AML-193 (cell line): ENCODE measurements at places on chromosomes 11 and 22.

- DNase-seq, result no peak
These were observed 130.6 kb downstream of the SPATA19 start for GRCh38 chr11:133714471-133715375.

DNA sequence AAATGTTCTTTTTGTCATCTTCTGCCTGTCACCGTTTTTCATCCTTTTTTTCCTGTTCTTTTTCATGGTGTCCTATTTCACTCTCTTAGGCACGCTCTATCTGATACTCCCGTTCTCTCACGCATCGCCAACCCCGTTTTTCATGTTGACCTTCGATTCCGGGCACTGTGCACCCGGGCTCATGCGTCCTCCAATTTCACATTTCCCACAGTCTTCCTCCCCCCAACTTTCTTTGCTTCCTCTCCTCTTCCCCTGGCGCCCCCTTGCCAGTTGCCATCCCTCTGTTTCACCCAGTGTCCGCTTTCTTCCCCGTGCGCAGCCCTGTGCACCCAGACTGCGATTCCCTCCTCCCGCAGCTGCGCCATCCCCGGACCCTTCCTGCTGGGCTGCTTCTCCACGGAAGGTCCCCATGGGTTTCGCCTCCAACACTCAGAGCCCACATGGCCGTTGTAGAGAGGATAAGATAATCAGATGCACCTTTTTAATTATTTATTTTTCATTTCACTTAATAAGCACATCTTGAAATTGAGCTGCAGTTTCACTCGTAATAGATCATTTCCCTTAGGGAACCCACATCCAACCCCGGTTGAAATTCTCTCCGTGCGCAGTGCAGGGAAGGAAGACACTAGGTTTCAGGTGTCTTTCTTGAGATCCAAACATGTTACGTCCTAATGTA lies 791.1 kb downstream of the NTM start:
- DNase-seq, result no peak

GRCh38 chr11:132576706-132577105 lies 955.6 kb downstream of the OPCML start:
- DNase-seq, result no peak

DNA sequence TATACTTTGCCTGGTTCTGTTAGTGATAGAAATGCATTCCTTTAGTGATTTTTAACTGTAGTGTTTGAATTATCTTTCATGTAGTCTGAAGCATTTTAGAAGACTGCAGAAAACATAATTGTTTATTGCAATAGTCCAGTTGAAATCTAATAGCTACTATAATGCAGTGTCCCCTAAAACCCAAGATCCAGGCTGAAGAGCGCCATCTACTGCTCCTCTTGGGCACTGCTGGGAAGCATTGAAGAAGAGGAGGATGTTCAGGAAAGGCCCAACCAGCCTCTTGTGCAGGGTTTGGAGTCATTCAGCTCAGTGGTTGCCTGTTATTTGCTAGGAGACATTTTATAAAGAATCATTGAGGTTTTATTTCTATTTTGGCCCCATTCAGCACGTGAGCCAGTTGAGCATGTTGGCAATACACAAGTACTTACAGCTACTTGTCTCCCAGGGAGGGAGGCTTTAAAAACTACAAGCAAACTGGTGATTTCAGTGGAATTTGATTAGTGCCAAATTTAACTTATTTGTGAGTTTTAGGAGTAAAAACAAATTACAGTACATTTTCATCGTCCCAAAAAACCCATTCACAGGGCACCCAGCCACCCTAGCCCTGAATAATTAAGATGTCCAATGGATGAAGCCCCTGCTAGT lies 74.9 kb upstream of the HORMAD2 start:
- peak; percentile 62 for DNase-seq

- no peak for DNase-seq
These were observed 437.3 kb upstream of the CADM1 start for GRCh38 chr11:115941481-115941993.

DNA sequence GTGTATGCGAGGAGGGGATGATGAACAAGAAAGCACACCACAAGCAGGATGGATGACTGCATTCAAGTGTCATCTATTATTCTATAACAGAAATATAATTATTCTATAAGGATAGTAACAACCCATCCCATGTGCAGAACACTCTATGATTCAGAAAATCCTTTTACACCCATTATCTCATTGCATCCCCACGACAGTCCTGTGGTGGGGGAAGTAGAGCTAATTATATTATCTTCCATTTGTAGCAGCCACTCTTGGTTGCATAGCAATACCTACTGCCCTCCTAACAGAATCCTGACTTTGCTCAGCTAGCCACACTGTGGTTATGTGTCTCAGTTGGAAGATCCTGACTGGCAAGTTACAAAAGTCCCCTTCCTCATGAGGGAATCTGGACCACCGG lies 406.5 kb upstream of the NARS2 start:
- no peak for DNase-seq

DNA sequence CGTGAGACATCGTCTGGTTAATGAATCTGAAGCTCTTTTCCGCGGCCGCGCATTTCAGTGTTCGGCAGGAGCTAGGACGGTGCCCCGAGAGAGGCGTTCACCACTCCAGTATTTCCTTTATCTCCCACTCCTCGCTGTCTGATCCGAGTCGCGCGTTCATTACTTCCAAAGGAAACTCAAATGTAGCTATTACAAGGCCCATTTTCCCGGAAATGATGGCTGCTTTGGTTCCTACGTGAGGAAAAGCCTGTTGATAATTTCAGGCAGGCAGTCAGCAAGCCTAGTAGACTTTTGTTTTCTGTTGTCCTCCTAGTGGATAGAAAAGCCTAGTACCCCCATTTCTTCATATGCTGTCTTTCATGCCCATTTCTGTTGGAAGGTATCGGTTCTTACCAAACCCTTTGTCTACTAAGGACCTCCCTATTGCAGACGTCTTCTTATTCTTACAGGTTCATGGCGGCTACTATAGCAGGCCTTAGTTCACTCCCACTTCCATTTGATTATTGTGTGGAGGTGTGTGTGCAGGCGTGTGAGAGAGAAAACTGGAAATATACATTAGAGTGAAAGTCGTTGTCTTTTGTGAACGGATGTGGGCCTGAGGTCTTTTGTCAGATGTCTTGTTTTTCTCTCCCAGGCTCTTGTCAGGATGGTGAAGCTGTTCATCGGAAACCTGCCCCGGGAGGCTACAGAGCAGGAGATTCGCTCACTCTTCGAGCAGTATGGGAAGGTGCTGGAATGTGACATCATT lies 737 bp downstream of the RBM4 start:
- no peak for DNase-seq

DNA sequence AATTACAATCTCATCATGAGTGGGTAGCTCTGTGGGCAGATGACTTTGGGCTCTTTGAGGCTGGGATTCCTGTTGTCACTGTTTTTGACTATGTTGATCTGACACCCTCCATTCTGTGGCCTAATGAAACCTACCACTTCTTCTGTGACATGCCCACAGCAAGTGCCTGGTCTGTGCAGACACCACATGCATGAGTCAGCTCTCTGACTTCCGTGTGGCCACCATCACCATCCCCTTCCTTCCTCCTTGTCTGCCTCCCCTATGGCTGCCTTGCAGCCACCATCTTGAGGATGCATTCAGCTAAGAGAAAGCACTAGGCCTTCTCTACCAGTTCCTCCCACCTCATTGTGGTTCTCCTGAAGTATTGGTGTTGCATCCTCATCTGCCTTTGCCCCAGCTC lies 15.3 kb upstream of the OR10V1 start:
- DNase-seq, result peak; percentile 26

DNA sequence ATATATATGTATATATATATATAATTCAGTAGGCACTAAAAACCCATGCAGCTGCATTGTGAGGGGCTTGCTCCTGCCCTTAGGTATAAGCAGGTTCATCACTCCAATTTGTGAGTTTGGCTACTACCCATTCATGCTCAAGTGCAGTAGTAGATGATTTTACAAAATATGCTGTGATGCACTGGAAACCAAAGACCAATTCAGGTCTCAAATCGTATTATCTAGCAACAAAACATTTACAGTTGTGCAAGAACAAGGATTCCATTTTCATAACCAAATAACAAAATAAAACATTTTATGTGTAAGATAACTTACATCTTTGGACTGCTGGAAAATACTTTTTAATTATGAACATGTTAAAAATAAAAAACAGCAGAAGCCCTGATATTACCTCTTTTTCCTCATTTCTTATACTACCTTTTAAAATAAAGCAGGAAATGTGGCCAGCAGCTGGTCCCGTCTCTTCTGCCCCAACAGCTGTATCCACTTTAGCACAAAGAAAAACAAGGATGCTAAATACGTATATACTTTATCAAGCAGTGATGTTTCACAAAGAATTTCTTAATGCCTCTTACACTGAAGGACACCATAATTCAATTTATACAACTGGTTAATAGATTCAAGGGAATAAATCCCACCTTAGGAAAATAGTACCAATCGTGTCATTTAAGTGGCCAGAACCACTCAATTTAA lies 2.8 kb downstream of the CREBZF start:
- no peak for DNase-seq

DNA sequence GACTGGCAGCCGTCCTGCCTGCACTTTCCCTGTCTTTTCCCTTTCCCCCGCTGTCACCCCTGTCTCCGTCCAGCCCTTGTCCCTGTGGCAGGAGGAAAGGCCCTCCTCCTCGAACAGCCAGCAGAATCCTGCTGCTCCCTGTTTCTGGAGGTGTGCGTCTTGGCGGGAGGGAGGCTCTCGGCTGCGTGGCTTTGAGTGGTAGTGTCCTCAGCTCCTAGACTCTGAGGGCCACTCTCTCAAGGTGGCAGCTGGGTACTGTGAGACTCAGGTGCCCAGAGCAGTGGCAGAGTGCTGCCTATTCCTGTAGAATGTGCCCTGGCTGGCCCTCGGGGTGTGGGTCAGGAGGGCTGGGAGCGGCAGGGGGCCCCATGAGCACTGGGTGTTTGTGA lies 9.1 kb upstream of the RANBP1 start:
- no peak for DNase-seq

DNA sequence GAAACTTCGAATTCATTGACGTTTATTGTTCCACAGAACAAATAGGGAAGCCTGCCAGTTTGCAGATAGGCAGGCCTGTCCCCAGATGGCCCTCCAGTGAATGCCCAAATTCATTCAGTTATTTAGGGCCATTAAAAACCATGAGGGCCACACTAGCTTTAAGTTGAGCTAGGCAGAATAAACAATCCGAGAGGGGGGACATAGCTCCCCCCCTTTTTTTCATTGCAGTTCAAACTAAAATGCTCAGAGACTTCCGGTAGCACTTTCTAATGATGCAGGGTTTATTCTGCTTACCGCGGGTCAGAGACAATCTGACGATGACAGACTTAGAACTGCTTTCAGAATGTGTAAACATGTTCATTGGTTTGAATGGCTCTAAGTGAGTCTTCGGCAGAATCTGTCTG lies 72.0 kb downstream of the ZBTB16 start:
- no peak for DNase-seq

GRCh38 chr11:58616594-58616993 lies 5.9 kb upstream of the CNTF start:
- DNase-seq, result no peak

DNA sequence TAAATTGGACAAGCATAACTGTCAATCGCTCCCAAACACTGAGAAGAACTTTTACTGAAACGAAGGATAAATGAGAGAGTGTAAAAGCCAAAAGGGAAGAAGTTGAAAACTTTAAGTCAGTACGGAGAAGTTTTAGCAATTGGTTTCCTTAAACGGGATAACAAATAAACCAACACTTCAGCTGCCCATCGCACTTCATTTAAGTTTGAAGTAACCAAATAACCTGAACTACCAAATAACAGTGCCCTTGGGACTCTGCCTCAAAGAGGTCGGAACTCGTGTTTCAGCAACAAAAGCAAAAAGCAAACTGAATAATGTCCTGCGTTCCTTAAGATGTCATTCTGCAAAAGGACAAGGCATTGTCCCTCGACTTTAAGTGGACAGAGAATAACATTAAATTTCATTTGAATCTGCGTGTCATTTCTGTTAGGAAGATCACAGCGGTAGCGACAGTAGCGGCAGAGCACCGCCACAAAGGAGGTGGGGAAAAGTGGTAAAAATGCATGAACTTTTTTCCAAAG lies 127.0 kb upstream of the C11orf58 start:
- DNase-seq, result no peak

GRCh38 chr11:7341551-7341950 lies 89.8 kb downstream of the SYT9 start:
- no peak for DNase-seq

GRCh38 chr11:12318791-12319438 lies 58.5 kb upstream of the PARVA start:
- DNase-seq, result no peak

DNA sequence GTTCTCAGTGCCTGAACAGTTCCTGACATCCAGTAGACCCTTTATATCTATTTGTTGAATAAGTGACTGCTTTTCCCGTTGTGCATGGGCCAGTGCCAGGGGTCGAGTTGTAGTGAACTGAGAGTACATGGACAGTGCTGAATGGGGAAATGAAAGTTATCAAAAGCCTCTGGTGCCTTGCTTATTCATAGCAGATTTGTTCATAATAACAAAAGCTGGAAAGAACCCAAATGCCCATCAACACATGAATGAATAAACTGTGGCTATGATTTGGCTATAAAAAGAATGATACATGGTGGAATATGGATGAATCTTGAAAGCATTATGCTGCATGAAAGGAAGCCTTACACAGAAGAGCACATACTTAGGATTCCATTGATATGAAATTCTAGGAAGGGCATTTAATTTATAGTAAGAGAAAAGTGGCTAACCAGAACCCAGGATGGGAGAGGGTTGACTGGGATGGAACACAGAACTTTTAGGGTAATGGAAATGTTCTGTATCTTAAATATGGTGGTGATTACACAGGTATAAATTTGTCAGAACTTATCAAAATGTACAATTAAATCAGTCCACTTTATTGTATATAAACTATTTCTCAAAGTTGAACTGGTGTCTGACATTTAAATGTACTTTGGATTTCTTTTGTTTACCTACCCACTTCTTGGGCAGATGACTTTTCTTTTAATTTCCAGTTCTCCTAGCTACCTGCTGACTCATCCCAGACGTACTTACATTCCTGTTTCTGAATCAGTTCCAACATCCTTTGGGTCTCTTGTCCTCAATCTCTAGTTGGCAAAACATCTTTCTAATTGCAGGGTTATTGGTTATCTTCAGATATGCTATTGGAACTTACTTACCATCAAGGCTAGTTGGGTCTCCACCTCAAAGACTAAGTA lies 42.8 kb downstream of the PACS1 start:
- DNase-seq, result no peak
